ENCODE measurements at places on chromosomes 11 and 22. TPM values are rescaled to one million over a fixed set of nuclear protein-coding genes. Genes with fewer than 3 reads are reported as not detected.

DNA sequence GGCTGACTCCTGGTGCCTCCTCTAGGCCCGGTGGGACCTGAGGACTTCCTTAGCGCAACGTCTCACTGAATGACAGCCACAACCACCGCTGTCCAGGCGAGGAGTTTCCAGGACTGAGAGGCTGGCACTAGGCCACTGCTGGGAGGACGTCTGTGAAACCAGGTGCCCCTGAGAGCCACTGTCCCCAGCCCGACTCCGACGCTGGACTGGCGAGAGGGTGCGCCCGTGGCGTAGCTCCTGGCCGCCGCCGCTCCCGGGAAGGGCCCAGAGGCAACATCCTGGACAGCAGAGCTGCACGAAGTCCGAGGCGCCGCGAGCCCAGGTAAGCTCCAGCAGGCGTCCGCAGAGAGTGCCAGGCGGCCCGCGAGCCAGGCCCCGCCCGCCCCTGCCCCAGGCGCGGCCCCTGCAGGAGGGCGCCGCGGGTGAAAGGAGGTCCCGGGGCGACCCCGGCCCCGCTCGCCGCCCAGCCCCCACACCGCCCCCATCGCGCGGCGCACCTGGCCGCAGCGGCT lies 525 bp downstream of the DGCR2 start:
- DNase-seq, result no peak

GRCh38 chr11:3671334-3672254 lies at the start of gene CHRNA10:
TSS of gene CHRNA10 (minus strand) at chr11:3671384. CDS start at chr11:3671312, 72 bp downstream.
- no peak for DNase-seq

DNA sequence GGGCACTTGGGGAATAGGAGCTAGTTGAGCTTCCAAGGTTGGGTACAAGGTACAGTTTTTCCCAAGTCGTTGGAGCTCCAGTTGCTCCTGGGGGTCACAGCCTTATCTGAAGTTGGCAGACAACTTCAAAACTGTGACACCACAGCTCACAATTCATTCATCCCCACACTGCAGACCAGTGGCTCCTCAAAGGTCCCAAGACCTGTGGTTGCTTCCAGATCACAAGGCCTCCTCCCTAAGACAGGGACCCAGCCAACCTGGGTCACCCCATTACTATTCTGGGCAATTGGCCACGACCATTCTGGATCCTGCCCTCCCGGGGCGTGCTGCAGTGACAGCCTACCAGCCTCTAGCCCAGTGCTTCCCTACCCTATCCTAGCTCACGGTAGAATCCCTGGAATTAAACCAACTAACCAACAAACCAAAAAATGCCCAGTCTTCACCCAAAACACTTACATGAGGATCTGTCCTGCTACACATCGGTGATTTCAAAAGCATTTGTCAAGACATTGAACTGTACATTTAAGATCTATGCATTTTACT lies 862 bp upstream of the PDXP start:
- no peak for DNase-seq

DNA sequence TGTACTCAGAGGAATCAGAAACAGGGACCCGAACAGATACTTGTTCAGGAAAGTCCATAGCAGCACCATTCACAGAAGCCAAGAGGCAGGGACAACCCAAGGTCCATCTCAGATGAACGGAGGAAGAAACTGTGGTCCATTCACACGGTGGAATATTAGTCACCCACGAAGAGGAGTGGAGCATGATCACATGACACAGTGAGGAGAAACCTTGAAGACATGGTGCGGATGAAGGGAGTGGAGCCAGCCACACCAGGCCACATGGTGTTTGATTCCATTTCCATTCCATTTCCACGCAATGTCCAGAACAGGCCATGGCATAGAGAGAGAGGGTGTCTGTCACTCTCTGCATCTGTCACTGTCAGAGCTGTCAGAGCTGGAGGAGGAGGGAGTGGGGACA lies 30.7 kb downstream of the NADSYN1 start:
- no peak for DNase-seq

- no peak for DNase-seq
Measured at GRCh38 chr11:69648679-69649575, 8.0 kb downstream of the CCND1 start.

CNTN5 gene
- polyA plus RNA-seq, result 0.19 TPM

GRCh38 chr22:42001121-42001520 lies 2.5 kb downstream of the WBP2NL start:
- no peak for DNase-seq

GRCh38 chr11:36540998-36541397 lies 26.8 kb upstream of the RAG1 start:
- DNase-seq, result no peak

GRCh38 chr11:111559800-111560464 lies 19.4 kb downstream of the LAYN start:
- no peak for DNase-seq

DNA sequence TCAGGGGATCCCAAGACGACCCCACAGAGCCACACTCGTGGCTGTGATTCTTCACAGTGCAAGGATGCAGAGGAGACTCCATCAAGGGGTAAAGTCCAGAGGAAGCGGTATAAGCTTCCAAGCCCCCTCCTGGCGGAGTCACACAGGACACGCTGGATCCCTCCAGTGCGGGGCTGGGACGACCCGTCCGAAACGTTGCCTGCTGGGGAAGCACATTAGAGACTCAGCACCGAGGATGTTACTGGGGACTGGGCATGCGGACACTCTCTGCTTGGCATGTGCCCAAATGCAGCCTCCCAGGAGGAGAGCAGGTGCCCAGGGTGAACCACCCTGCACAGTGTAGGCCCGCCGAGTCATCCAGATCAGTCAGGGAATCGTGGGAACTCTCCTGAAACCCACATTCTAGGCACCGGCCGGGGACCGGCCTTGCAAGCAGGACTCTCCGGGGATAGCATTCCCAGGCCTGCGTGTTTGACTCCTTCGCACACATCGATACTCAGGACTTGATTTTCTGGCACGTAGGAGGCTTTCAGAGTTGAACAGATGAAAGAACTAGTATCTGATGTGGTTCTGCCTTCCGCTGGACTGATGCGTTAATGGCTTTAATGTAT lies 229.8 kb downstream of the TBC1D22A start:
- no peak for DNase-seq

GRCh38 chr11:131145791-131146190 lies 224.6 kb upstream of the NTM start:
- no peak for DNase-seq

FOXRED1 gene
- polyA plus RNA-seq, result 43.9 TPM

- peak; percentile 43 for DNase-seq
Measured at GRCh38 chr11:19919050-19919561, 206.5 kb downstream of the NAV2 start.

FOSL1 gene
- 0.12 TPM for polyA plus RNA-seq

DNA sequence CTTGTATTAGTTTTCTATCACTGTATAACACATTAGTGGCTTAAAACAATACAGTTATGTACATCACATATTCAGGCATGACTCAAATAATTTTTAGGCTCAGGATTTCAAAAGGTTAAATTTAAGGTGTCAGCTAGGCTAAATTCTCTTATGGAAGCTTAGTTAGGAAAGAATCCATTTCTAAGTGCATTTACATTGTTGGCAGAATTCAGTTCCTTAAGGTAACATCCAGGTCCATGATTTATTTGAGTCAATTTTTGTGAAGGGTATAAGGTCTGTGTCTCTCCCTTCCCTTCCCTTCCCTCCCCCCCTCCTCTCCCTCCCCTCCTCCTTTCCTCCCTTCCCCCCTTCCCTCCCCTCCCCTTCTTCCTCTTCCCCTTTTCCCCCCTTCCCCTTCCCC lies 399.0 kb upstream of the CNTN5 start:
- DNase-seq, result no peak

GRCh38 chr11:60159284-60159683 lies 23.6 kb downstream of the MS4A6A start:
- no peak for DNase-seq

DNA sequence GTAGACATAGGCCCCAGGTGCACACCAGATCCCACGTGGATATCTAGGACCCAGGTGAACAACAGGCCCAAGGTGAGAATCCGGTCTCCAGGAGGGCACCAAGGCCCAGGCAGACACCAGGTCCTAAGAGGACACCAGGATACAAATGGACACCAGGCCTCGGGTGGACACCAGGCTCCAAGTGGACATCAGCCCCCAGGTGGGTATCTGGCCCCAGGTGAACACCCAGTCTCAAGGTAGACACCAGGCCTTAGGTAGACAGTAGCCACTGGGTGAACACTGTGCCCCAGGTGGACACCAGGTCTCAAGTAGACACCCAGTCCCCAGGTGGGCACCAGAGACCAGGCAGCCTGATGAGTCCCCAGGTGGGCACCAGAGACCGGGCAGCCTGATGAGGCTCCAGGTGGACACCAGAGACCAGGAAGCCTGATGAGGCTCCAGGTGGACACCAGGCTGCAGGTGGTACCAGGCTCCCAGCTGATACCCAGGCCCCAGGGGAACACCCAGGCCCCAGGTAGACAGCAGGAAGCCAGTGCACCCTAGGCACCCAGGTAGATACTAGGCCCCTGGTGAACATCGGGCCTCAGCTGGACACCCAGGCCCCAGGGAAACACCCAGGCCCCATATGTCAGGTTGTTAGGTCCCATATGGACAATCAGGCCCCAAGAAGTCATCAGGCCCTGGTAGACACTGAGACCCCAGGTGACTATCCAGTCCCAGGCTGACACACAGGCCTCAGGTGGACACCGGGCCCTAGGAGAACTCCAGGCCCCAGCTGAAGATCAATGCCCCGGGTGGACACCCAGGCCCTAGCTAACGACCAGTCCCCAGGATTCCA lies 55.1 kb upstream of the SEPTIN5 start:
- no peak for DNase-seq

- DNase-seq, result no peak
Measured at GRCh38 chr22:25028841-25029141, 76.3 kb downstream of the KIAA1671 start.

- DNase-seq, result no peak
Measured at GRCh38 chr11:124602193-124602592, 9.0 kb upstream of the PANX3 start.

- no peak for DNase-seq
Measured at GRCh38 chr22:48980918-48981317, 846.8 kb downstream of the BRD1 start.

DNA sequence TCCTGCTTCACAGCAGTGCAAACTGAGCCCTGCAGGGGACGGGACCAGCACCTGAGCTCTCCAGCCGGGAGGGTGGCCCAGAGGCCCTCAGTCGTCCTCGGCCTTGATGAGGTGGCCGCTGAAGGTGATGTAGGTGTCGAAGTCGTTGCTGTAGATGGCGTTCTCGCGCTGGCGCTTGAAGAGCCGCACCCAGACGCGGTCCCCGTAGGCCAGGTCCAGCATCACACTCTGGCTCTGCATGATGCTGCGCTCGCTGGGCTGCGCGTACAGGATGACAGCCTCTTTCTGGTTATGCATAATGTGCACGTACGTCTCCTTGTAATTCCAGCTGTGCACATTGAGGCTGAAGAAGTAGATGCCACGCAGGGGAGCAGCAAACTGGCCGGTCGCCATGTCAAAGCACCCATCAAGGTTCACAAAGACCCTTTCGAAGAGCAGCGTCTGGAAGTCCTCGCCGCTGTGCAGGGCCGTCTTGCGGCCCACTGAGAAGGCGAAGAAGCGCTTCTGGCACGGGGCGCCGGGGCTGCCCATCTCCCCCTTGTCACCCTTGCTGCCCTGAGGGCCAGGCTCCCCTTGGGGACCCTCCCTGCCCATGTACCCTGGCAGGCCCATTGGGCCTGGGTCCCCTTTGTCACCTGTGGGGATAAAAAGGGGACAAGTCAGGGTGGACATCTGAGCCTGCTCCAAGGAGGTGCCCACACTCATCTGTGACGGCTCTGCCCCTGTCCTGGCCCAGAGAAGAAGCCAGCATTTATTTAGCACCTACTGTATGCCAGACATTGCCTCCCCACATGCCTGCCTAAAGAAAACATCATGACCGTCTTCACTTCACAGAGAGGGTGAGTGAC lies 5.7 kb downstream of the C1QTNF6 start:
- no peak for DNase-seq

DNA sequence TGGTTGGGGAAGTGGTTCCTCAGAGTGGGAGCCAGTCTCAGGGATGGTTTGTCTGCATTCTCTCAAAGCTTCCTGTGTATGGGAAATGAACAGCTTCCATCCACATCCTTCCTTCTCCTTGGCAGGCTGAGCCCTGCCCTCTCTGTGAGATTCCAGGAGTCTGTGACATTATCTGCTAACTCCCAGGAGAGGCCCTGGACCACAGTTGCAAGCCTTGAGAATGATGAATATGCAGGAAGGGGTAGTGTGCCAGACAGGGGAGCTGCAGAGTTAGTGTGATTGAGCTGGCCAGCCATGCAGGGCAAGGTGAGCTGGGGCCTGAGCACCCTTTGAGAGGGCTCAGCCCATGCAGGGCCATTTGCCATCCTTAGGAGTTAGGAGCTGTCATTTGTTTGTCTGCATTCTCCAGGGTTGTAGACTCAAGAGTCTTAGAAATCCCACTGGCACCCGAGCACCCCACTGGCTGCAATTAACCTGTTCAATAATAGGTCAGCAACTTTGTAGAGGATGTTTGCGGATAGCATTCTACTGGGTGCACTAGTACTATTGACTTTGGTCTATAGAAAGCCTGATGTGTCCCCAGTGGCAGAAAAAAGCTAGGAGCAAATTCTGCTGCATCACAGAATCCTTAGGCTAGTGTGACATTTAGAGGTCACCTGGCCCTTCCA lies 299.0 kb upstream of the CADM1 start:
- no peak for DNase-seq

RIC3 gene
- 2.9 TPM for polyA plus RNA-seq

POTEH gene
- not detected for polyA plus RNA-seq

- no peak for DNase-seq
Measured at GRCh38 chr22:49825436-49825835, 2.2 kb downstream of the BRD1 start.

- no peak for DNase-seq
Measured at GRCh38 chr22:41862530-41863266, 29.8 kb downstream of the SREBF2 start.

KCNJ1 gene
- polyA plus RNA-seq, result 0.10 TPM

LGALS12 gene
- 0.31 TPM for polyA plus RNA-seq

SEPTIN5 gene
- polyA plus RNA-seq, result 64.8 TPM

DNA sequence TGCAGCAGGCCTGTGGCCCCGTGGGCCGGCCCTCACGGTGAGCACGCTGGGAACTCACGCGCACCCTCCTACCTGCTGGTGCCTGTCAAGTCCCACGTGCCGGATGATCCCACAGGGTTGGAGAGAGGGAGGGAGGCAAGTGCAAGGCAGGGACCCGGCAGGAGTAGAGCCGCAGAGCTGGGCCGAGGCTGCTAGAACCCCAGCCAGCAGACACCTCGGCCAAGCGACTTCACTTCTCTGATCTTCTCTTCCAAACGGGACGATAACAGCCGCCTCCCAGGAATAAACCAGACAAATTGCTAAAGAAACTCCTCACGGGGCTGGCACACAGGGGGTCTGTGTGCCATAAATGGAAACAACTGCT lies 1232.8 kb downstream of the TBC1D22A start:
- DNase-seq, result no peak

- DNase-seq, result no peak
Measured at GRCh38 chr22:45064313-45065278, 54.8 kb upstream of the PHF21B start.

ZNF214 gene
- 10.7 TPM for polyA plus RNA-seq

GRCh38 chr22:29226351-29226981 lies 20.8 kb downstream of the EMID1 start:
- no peak for DNase-seq

- DNase-seq, result no peak
Measured at GRCh38 chr11:62999156-62999555, 14.4 kb upstream of the SLC22A6 start.

Data from right lung (tissue), 10 donors.